ENCODE measurements at places on chromosomes 7 and 10.

GRCh38 chr7:135492151-135492550 is 17.8 kb downstream of the CNOT4 start:
- no peak for DNase-seq

DNA sequence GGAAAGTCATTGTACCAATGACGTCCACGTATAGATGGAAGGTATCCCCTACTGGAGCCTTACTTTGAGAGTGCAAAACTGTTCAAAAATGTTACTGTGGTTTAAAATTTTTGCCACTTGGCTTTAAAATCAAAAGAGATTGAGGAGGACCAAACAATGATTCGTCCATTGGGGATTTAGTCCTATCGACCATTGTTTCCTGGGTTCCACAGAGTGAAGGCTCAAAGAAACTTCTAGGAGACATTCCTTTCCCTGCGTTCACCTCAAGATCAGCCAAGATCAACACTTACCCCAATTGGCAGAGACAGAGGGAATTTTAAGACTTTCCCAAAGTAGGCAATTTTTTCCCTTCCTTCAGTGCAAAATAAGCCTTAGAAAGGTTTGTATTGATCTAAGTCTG is 152.3 kb downstream of the NEBL start:
- DNase-seq: no peak

DNA sequence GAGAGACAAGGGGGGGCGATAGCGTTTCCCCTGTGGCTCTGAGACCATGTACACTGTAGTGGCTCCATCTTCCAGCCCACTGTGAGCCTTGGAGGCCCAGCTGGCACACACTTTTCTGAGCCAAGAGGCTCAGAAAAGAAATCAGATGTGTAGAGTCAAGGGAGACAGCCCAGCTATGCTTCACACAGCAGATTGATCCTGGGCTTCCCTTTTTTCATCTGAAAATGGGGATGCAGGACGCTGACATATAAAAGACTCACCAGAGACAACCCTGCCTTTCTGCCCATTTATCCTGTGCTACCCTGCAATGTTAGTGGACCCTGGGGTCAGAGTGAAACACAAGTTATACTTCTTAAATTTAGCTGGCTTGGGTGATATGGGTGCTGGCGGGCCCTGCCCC is 14.3 kb downstream of the TMEM273 start:
- no peak for DNase-seq

- no peak for DNase-seq
Measured at GRCh38 chr7:140726281-140726680, 29.8 kb downstream of the NDUFB2 start.

- no peak for DNase-seq
Measured at GRCh38 chr7:158945519-158945918, 89.2 kb downstream of the DYNC2I1 start.

DNA sequence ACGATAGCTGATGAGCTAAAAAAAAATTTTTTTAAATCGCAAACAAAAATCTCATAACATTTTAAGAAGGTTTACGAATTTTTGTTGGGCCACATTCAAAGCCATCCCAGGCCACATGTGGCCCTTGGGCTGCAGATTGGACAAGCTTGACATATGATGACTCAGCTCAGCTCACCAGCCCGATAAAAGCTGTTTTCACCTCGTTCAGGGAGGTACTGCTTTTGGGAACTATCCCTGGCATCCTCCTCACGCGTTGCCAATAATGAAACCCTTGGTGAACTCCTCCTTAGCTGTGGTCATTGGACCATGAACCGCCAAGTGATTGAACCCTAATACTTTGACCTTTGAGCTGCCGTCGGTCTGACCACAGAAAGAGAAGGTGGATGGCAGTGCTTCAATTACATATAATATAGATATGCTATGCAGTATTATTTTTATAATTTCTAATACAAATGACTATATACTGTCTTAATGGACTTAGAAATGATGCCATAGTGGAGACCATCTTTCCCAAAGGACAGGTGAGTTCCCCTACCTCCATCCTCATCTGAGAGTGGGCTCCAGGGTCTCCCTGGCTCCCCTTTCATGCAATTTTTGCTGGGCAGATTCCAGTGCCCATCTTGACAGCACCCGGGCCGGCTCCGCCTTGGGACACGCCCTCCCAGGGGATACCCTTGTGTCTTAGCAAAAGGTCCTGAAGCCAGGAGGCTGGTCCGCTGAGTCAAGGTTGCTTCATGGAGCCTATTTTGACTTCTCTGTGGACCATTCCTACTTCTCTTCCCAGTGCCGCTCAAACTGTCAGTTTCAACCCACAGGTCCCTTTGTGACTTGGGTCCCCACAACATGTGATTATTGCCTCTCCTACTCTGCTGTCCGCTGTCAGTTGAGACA is 707.2 kb downstream of the PARD3 start:
- DNase-seq: no peak

DNA sequence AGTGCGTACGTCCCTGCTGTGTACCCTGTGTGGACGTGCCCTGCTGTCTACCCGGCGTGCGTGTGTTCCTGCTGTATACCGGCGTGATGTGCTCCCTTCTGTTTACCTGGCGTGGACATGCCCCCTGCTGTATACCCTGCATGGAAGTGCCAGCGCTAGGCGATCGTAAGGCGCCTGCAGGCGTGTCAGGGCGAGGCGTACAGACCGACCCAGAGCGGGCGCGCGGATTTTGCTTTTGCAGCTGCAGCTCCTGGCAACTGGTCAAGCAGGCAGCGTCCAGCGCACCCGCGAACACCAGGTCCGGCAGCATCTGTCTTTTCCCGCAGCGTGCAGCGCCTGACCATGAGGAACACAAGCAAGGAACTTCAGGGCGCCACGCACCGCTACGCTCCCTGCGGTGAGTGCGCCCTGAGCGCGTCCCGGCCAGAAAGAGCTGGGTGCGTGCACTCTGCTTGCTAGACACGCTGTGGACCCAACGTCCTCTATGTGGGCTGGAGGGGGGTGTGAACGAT is 680 bp downstream of the C7orf57 start:
- DNase-seq: no peak

DNA sequence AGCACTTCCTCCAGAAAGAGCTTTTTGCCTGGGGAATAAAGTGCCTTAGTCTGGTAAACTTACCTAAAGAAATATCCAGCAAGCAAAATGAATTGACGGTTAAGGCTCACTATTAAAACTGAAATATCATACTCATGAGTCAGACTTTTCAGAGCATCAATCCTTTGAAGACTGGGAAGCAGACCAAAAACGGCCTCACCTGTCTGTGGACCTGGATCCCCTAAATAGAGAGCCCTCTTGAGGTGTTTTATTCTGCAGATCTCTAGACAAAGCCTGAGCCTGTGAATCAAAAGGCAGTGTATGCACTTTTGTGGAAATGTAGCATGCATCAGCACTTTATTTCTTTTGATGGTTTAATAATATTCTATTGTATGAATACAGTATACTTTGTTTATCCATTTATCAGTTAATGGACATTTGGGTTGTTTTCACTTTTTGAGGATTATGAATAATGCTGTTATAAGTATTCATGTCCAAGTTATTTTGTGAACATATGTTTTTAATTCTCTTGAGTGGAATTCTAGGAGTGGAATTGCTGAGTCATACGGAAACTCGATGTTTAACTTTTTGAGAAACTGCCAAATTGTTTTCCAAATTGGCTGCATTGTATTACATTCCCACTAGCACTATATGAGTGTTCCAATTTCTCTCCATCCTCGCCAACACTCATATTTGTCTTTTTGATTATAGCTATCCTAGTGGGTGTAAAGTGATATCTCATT is 449.0 kb upstream of the IGFBP3 start:
- no peak for DNase-seq

GRCh38 chr7:144862612-144863319 is 26.9 kb upstream of the TPK1 start:
- no peak for DNase-seq

GRCh38 chr7:144036302-144036885 is 12.4 kb upstream of the OR2A5 start:
- DNase-seq: no peak

- DNase-seq: no peak
Measured at GRCh38 chr7:84997626-84998025, 189.2 kb downstream of the SEMA3D start.

DNA sequence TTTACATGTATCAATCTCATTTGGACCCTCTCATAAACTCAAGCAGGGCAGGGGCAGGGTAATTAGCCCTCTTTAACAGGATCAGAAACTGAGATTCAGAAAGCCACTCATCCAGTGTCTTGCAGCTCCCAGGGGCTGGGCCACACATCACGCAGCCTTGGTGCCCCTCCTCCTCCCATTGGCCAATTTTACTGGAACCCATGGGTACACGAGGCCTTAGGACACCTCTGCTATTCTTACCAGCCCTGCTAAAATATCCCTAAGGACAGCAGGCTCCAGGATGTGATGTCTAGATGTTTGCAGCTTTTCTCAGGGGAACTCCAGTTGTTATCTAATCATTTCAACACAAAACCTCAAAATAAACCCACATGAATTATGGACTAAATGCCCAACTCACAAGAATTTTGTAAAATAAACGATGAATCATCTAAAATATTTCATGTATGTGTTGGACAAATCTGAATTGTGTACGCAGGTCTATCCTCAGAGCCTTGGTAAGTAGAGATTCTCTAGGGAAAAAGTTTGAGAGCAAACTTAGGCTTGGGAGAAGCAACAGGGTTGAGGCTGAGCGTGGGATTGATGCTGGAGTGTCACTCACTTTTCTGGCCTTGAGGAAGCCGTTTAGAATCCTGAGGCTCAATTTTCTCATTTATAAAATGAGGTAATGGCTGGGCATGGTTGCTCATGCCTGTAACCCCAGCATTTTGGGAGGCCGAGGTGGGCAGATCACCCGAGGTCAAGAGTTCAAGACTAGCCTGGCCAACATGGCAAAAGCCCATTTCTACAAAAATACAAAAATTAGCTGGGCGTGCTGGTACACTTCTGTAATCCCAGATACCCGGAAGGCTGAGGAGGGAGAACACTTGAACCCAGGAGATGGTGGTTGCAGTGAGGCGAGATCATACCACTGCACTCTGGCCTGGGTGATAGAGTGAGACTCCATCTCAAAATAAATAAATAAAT is 69.7 kb upstream of the TNS3 start:
- DNase-seq: no peak

DNA sequence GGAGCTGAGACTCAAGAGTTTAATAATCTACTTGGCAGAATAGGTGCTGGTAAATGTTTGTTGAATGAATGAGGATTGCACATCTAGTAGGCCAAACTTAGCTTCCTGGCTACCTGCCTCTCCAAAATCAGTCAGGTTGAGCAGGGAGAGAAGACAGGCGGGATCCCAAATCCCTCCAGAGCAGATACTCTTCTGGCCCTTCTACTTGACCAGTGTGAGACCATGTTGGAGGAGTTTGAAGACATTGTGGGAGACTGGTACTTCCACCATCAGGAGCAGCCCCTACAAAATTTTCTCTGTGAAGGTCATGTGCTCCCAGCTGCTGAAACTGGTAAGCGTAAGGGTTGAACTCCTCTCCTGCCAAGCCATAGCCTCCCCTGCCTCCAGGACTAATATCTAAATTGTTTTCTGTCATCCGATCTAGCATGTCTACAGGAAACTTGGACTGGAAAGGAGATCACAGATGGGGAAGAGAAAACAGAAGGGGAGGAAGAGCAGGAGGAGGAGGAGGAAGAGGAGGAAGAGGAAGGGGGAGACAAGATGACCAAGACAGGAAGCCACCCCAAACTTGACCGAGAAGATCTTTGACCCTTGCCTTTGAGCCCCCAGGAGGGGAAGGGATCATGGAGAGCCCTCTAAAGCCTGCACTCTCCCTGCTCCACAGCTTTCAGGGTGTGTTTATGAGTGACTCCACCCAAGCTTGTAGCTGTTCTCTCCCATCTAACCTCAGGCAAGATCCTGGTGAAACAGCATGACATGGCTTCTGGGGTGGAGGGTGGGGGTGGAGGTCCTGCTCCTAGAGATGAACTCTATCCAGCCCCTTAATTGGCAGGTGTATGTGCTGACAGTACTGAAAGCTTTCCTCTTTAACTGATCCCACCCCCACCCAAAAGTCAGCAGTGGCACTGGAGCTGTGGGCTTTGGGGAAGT is 2.2 kb upstream of the MBLAC1 start:
- no peak for DNase-seq

DNA sequence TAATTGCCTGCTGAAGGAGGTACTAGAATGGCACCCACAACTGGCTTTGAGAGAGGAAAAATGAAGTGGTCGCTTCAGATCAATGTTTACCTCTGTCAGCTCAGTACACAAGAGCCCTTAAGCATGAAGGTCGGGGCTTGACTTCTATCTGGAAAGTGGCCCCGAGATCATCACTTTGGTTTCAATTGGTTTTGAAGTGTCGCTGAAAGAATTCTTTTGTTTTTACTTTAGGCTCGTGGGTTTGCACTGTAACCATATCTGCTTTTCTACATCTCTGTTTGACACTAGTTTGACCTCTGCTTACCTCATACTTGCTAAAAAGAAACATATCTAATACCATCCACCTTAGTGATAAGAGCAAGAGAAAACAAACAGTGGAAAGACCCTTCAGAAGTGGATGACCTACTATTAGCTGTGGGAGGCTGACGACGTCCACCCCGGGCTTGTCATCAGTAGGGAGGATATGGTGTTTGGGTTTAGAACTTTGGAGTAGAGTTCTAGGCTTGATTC is 361.8 kb downstream of the GATA3 start:
- DNase-seq: no peak

DNA sequence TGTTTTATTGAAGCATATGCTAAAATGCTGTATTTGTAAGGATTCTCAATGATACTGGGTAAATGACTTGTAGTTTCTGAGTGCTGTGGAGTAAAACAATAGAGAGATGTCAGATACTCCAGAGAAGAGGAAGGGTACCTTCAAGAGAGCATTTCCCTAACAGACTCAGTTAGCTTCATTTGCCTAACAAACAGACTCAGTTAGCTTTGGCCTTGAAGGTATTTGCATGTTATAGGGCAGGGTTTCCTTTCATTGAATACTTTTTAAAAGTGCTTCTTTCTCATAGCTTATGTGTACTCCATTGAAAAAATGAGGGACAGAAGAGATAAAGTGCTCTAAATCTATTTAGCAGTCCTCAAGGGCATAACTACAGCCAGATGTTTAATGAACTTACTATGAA is 101.8 kb downstream of the CHN2 start:
- no peak for DNase-seq

DNA sequence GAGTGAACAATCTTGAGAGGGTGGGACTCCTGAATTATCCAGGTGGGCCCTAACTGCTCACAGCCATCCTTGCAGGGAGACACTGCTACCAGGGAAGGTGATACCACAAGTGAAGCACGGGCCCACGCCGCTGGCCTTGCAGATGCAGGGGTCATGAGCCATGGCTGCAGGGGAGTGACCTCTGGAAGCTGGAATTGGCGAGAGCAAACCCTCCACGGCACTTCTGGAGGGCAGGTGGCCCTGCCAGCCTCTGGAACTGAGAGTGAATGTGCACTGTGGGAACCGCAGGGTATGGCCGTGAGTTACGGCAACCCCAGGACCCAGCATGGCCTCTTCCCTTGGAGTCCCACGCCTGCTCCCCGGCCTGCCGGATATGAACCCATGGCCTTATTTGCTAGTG is 37.5 kb downstream of the STK32C start:
- no peak for DNase-seq

- no peak for DNase-seq
Measured at GRCh38 chr7:40979296-40979695, 723.6 kb downstream of the INHBA start.

DNA sequence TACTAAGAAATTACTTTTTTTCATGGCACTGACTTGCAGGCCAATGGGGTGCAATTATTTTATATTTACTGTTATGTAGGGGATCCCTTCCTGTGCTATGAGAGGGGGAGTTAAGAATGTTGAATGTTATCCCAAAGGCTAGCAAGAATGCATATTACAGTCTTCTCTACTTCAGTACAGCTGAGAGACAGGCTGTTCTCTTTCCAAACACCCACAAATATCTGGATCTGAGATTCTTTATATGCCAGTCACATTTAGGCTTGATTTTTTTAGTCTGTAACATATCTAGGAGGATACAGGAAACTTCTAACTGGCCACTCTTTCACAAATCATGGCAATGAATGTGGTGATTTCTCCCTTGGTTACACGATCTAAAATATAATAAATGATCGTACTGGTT is 266.4 kb upstream of the FZD8 start:
- no peak for DNase-seq
